ENCODE measurements at places on chromosomes 2 and 18.

GRCh38 chr2:230953845-230954244 is 28.8 kb upstream of the GPR55 start:
- DNase-seq, result no peak

- DNase-seq, result no peak
These were observed 5.8 kb downstream of the SOCS6 start for GRCh38 chr18:70294471-70295191.

DNA sequence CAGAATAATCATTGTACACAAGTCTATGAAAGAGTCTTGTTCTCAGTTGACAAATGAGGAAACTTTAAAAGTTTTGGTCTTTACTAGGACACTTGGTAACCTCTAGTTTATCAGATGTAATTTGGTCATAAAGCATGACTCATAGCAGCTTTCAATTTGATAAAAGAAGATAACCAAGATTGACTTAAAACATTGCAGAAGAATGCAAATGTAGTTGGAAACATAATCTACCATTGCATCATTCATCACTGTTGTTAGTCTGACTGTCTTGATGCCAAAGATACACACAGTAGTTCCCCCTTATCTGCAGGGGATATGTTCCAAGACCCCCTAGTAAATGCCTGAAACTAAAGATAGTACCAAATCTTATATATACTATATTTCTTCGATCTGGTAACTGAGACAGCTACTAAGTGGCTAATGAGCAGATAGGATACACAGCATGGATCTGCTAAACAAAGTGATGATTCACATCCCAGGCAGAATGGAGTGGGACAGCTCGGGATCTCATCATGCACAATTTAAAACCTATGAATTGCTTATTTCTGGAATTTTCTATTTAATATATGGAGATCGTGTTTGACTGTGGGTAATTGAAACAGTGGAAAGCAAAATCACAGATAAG is 131.4 kb upstream of the CCDC68 start:
- no peak for DNase-seq

GRCh38 chr18:31487246-31488015 is 10.5 kb upstream of the DSG2 start:
- DNase-seq, result no peak

GRCh38 chr18:46334868-46335281 is 230.7 kb downstream of the HAUS1 start:
- DNase-seq, result no peak

DNA sequence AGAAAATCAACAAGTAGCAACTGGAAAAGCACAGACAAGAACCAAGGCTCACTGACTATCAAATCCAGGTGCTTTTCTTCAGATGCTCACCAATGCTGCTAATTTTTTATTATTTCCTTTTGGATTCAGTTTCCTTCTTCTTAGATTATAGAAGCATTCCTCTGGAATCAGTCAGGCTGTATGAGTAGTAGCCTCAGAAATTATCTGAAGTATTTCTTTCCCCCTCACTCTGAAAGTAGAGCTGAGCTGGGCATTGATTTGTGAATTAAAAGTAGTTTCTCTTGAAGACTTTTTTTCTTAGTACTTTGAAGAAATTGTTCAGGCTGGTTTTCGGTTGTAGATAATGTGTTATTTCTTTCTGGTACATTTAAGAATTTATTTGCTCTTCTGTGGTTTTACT is 273.7 kb downstream of the NOL4 start:
- DNase-seq, result no peak

DNA sequence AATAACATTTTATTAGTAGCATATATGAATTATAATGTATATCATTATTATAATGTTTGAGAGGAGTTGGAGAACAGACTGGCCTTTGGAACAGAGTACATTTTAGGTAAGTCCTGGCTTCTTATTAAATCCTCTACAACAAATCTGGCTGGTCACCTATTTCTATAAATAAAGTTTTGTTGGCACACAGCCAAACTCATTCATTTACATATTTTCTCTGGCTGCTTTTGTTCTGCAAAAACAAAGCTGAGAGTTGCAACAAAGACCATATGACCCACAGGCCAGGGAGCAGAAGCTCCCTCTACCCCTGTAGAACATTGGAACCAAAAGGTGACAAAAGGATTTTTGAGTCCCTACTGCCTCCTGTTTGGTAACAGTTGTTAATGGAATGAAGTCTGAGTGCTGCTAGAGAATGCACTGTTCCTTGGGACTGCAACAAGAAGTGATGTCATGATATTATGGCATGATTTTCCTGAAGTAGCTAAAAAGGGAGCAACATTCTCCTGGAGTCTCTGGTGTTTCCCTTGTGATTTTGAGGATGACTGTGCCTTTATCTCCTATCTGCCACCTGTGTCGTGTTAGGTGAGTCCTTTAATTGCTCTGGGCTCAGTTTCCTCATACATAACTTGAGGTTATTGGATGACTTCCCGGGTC is 22.0 kb upstream of the SP9 start:
- DNase-seq, result no peak

- DNase-seq, result no peak
These were observed 21.3 kb downstream of the OTOF start for GRCh38 chr2:26456440-26457250.

DNA sequence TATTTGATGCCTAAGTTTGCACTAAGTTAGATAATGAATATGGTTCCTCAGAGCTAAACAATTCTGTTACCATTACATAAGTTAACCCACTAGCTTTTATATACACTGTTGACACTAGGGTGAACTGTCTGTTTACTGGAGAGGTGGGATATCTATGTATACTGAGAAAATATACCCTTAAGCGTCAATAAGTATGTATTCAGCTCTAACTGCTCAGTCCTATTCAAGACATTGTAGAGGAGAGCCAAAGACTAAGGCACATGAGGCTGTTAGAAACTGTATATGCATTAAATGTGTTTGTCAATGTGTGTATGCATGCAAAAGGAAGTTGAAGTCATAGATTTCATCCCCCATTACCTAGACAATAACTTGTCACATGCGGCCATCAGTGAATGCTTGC is 710.0 kb downstream of the TDRD15 start:
- no peak for DNase-seq

DNA sequence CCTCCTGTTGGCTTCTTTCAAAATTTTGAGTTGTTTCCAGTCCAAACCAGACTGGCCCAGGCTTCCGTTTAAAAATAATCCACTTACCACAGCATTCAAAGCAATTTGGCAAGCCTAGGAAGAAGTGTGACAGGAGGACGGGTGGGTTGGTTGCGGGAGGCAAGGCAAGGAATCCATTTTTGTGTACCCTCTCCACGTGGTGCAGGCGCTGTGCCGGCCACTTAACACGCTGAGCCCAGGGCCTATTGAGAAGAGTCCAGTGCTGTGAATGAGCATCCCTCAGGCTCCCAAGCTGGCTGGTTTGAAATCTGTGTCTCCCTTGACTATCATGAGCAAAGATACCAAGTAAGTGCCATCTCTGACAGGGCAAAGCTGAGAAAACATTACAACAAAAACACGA is 160.9 kb downstream of the NCKAP5 start:
- DNase-seq, result no peak

DNA sequence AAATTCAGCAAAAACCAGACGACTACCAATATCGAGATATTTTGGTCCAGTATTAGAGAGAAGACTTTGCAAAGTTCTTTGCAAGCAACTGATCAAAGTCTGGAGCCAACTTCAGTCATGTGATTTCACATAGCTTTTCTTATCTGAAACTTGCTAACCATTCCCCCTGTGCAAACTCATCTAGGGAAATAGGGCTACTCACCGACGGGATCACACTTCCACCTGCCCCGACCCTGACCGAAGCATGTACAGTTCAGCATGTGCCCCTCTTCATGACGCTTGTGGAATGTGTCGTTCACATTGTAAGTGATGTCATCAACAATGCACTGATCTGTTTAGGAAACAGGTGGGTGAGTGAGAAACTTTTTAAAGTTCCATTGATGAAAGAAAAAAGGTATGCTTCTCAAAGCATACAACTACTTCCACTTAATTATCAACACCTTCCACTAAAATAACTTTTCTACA is 15.4 kb downstream of the FN1 start:
- DNase-seq, result no peak

GRCh38 chr2:196431957-196432356 is 207.6 kb upstream of the CCDC150 start:
- DNase-seq, result no peak
